SJCRH30 (cell line): ENCODE measurements at places on chromosomes 4 and X. TPM values are rescaled to one million over a fixed set of nuclear protein-coding genes. Genes with fewer than 3 reads are reported as not detected.
A peak's percentile ranks its signal among the peaks of the same experiment; 100 is the strongest.

GRCh38 chr4:147754037-147754445 lies 22.2 kb downstream of the ARHGAP10 start:
- no peaks in the 10 kb centered on the region for H3K27me3 ChIP-seq
- H3K4me3 ChIP-seq, result no peak overlapping the region
- no peaks in the 10 kb centered on the region for H3K36me3 ChIP-seq
- no peak overlapping the region for H3K27ac ChIP-seq
- peak; percentile 32 for DNase-seq

DNA sequence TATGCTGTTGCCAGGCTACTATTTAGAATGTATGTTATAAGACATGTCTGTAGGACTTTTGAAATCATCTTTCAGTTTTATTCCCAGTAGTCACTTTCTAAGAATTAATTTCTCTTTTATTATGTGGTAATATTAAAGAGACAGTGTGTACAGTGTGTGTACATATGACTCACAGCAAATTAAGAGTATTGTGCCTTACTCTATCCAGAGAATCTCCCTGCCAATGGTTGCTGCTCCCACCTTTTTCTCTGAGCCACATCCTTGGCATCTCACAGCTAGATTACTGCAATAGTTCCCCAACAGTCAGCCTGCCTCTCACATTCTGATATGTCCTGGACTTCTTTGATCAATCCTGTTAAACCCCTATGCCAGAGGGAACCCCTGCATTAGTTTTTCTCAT lies 114.5 kb downstream of the ANXA5 start:
- no peaks in the 10 kb centered on the region for H3K36me3 ChIP-seq
- no peaks in the 10 kb centered on the region; the same call in 1 of the 2 replicates for H3K27me3 ChIP-seq
- no peak overlapping the region for H3K27ac ChIP-seq
- H3K4me3 ChIP-seq, result no peak overlapping the region
- DNase-seq, result no peak

- H3K36me3 ChIP-seq, result no peaks in the 10 kb centered on the region
- peak; percentile 7 for DNase-seq
- H3K27me3 ChIP-seq, result no peaks in the 10 kb centered on the region
- no peaks in the 10 kb centered on the region for H3K4me1 ChIP-seq
- no peak overlapping the region for H3K27ac ChIP-seq
These were observed 562.4 kb downstream of the MAGEB5 start for GRCh38 chrX:26778320-26778888.

- H3K36me3 ChIP-seq, result no peaks in the 10 kb centered on the region
- H3K4me3 ChIP-seq, result no peak overlapping the region
- no peak overlapping the region for H3K27ac ChIP-seq
These were observed 94.5 kb upstream of the GC start for GRCh38 chr4:71878376-71878775.

DNA sequence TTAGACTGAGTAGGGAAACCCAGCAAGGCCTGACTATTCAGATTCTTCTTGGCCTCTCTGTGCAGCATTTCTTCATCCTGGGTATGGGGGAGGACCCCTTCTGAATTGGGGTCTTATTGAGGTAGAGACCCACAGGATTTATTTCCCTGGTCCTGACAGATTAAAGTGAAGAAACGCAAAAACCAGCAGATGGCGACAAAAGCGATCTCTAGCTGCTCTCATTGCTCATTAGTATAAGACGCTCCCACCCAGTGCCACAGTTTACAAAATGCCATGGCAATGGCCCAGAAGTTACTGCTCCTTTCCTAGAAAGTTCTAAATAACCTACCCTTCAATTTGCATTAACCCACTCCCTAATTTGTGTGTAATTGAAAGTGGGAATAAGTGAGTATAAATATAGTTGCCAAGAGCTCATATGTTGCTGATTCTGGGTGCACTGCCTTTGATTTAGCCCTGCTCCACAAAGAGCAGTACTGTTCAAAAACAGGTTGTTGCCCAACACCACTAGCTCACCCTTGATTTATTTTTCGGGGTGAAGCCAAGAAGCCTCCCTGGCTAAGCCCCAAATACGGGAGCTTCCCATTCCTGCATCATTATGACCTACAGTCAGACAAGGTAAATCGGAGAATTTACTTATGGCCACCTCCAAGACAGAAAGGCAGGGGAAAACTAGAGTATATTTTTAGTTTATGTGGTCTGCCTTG lies 3.7 kb upstream of the BEX4 start:
- H3K4me1 ChIP-seq, result no peaks in the 10 kb centered on the region
- no peak overlapping the region for H3K4me3 ChIP-seq
- DNase-seq, result peak; percentile 35
- H3K27ac ChIP-seq, result no peak overlapping the region
- no peaks in the 10 kb centered on the region; the same call in 1 of the 2 replicates for H3K36me3 ChIP-seq

DNA sequence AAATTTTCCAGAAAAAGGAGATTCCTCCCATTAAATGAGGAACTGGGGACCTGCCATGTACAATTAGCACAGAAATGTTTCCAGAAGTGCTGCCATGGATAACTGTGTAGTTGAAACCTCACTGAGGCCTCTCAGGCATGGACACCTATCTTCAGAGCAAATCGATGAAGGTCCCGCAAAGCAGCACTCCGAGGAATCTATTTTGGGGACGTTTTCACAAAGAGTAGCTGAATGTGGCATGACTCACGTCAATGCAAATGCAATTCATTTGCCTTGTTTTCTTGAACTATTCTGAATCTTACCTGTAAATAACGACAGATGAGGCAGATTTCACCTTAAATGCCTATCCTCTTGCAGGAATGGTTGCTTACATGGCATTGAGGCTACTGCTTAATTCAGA lies 87.1 kb upstream of the STS start:
- no peaks in the 10 kb centered on the region for H3K36me3 ChIP-seq
- no peaks in the 10 kb centered on the region for H3K4me1 ChIP-seq
- no peaks in the 10 kb centered on the region for H3K27me3 ChIP-seq
- no peak overlapping the region for H3K27ac ChIP-seq
- H3K4me3 ChIP-seq, result no peak overlapping the region

DNA sequence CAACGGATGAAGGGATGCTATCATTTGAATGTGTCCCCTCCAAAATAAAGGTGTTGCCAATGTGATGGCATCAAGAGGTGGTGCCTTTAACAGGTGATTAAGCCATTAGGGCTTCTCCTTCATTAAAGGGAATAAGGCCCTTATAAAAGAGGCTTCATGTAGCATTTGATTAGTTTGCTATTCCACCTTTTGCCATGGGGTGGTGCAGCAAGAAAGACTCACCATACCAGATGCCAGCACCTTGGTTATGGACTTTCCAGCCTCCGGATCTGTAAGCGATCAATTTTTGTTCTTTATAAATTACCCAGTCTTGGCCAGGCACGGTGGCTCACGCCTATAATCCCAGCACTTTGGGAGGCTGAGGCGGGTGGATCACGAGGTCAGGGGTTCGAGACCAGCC lies 7.9 kb upstream of the SLC25A43 start:
- 0 out of 2 replicates have a peak, but pooled peaks cover 3% of the 10 kb centered on the region for H3K27me3 ChIP-seq
- no peaks in the 10 kb centered on the region for H3K36me3 ChIP-seq
- no peak overlapping the region for H3K4me3 ChIP-seq
- no peak overlapping the region for H3K27ac ChIP-seq
- no peaks in the 10 kb centered on the region for H3K4me1 ChIP-seq

DNA sequence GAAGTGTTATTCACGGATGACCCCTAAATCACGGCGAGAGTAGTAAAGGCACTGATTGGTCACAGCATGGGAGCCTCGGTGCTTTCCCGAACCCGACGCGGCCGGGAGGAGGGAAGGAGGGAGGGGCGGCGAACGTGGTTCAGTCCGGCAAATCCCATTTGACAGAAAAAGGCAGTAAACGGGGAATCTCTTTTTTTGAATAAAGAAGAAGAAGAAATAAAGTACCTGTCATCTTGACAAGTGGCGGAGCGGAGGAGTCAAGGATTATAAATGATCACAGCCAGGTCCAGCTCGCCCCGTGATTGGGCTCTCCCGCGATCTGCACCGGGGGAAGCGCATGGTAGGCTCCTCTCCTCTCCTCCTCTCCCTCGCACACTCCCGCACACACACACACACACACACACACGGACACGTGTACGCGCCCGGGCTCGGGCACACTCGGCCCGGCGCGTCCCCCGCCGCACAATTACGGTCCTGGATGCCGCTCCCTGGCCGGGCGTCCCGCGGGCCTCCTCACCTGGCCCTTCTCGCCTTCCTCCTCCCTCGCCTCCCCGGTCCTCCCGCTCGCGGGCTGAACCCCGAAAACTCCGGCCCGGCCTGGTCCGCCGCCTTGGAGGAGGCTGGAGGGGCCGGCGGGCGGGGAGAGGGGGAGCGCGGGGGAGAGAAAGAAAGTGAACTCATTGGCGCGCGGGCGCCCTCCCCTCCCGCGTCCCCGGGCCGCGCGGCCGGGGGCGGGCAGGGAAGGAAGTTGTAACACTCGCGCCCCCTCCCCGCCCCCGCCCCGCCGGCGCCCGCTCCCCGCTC lies 99.2 kb upstream of the TENM3 start:
- DNase-seq, result peak; percentile 45
- no peaks in the 10 kb centered on the region for H3K27me3 ChIP-seq
- H3K4me1 ChIP-seq, result no peaks in the 10 kb centered on the region

DNA sequence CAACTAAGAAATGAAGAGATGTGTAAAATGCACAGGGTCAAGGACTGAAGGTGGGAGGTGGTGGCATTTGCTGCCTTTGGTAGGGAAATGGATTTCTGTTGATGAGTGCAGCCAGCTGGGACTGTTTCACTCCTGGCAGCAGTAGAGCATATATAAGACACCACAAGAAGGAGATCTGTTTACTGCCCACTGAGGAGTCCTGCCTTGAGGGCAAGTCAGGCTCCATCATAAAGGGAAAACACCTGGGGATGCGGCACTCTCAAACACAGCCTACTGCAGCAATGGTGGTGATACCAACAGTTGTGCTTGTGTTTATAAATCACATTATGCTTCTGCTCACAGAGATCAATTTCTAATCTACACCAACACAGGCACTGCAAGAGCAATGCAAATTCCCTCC lies 222.1 kb downstream of the TACR3 start:
- H3K27ac ChIP-seq, result no peak overlapping the region
- H3K4me1 ChIP-seq, result peaks cover 5% of the 10 kb centered on the region; the same call in 1 of the 2 replicates
- no peaks in the 10 kb centered on the region for H3K36me3 ChIP-seq

BST1 gene
- 0.81 and 1.0 TPM in 2 replicates for total RNA-seq

CYSLTR1 gene
- total RNA-seq, result 0.13 and 0.36 TPM in 2 replicates

SSX4 gene
- total RNA-seq, result not detected in 2 replicates

SPANXA2 gene
- not detected in 2 replicates for total RNA-seq

NPFFR2 gene
- total RNA-seq, result not detected in 2 replicates

COL25A1 gene
- total RNA-seq, result 12.1 and 13.2 TPM in 2 replicates

MAGEB2 gene
- 0.14 and 0.20 TPM in 2 replicates for total RNA-seq

RAB39B gene
- 0.34 and 0.56 TPM in 2 replicates for total RNA-seq

PGAM4 gene
- not detected in 2 replicates for total RNA-seq

TRAM1L1 gene
- total RNA-seq, result 5.4 and 6.4 TPM in 2 replicates

P2RY10 gene
- 0.12 and 0.18 TPM in 2 replicates for total RNA-seq

VCX3A gene
- not detected in 2 replicates for total RNA-seq
